Chondrocyte (in vitro differentiated cells): ENCODE measurements at places on chromosomes 4 and X.

GRCh38 chr4:13543032-13543838 lies 1.1 kb downstream of the NKX3-2 start:
- peak overlapping the region; percentile 79 for H3K4me3 ChIP-seq
- H3K27me3 ChIP-seq: peaks cover 36% of the 10 kb centered on the region
- H3K4me1 ChIP-seq: peaks cover 30% of the 10 kb centered on the region
- no peak for DNase-seq
- peaks cover 2% of the 10 kb centered on the region for H3K36me3 ChIP-seq

DNA sequence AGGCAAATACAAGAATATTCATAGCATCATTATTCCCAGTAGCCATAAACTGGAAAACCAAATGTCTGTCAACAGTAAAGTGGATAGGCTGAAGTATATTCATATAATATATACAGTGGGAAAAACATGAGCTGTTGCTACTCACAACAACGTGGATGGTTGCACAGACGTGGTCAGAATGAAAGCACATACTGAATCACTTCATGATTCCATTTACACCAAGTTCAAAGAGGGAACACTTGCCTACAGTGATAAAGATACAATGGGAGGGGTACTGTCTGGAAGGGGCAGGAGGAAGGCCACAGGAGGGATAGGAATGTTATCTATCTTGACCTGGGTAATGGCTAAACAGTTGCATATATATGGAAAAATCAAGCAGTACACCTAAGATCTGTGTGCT lies 25.3 kb downstream of the APBB2 start:
- peaks cover 85% of the 10 kb centered on the region for H3K4me1 ChIP-seq
- H3K27me3 ChIP-seq: no peaks in the 10 kb centered on the region
- no peak overlapping the region for H3K4me3 ChIP-seq
- DNase-seq: no peak

GRCh38 chr4:112842513-112842912 lies 205.6 kb downstream of the LARP7 start:
- H3K4me3 ChIP-seq: no peak overlapping the region
- no peaks in the 10 kb centered on the region for H3K27me3 ChIP-seq
- H3K4me1 ChIP-seq: peaks cover 23% of the 10 kb centered on the region
- H3K36me3 ChIP-seq: no peaks in the 10 kb centered on the region

GRCh38 chrX:141669689-141670088 lies 28.9 kb downstream of the SPANXD start:
- no peaks in the 10 kb centered on the region for H3K4me1 ChIP-seq
- DNase-seq: no peak
- H3K27me3 ChIP-seq: no peaks in the 10 kb centered on the region
- no peak overlapping the region for H3K27ac ChIP-seq

DNA sequence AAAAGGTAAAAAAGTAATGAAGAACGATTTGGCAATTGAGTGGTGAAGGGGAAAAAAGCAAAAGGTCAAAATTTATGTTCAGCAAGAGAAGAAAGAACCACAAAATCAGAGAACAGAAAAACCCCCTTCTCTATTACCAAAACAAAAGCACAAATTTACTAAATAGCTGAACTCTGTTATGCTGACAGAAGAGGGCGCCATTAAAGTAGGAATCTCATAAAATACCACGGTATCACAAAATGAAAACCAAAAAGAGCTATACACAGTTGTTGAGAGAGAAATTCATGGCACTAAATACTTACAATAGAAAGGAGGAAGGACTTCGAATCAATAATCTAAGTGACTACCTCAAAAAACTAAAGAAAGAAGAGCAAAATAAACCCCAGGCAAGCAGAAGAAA lies 69.6 kb upstream of the CXorf66 start:
- no peaks in the 10 kb centered on the region for H3K27me3 ChIP-seq
- H3K4me1 ChIP-seq: no peaks in the 10 kb centered on the region
- no peak overlapping the region for H3K27ac ChIP-seq
- H3K4me3 ChIP-seq: no peak overlapping the region
- no peaks in the 10 kb centered on the region for H3K36me3 ChIP-seq
- DNase-seq: no peak

GRCh38 chr4:187501731-187502130 lies 493.8 kb upstream of the ZFP42 start:
- peaks cover 13% of the 10 kb centered on the region for H3K4me1 ChIP-seq
- no peaks in the 10 kb centered on the region for H3K27me3 ChIP-seq
- no peak for DNase-seq
- H3K4me3 ChIP-seq: no peak overlapping the region
- H3K36me3 ChIP-seq: no peaks in the 10 kb centered on the region

- H3K4me3 ChIP-seq: no peak overlapping the region
- no peak for DNase-seq
- H3K4me1 ChIP-seq: peaks cover 14% of the 10 kb centered on the region
Observed at GRCh38 chrX:57155171-57155570, 18.0 kb upstream of the SPIN2A start.

GRCh38 chr4:177371461-177371860 lies 61.8 kb downstream of the NEIL3 start:
- no peak for DNase-seq
- peaks cover 2% of the 10 kb centered on the region for H3K36me3 ChIP-seq
- no peaks in the 10 kb centered on the region for H3K27me3 ChIP-seq
- no peak overlapping the region for H3K4me3 ChIP-seq
